Left lung (tissue), 14 donors: ENCODE measurements at places on chromosomes 7 and 10. TPM values are rescaled to one million over a fixed set of nuclear protein-coding genes. Genes with fewer than 3 reads are reported as not detected.
A peak's percentile ranks its signal among the peaks of the same experiment; 100 is the strongest.

Gene OLAH
- not detected for polyA plus RNA-seq

Gene PIK3AP1
- polyA plus RNA-seq = 3.7 TPM

DNA sequence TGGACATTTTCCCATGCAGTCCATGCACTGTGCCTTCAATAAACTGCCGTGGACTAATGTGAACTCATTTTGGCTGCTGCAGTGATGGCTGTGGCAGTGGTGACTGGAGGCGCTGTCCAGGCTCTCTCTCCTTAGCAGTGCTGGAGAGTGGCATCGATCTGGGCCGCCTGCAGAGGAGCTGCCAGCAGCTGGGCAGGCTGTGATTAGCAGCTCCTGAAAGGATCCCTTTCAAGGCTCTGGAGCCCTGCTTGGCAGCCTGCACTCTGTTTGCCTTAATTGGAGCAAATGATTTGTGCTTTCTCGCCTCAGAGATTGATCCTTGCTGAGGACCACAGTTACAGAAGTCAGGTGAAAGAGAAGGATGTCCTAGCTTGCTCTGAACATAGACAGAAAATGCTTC is 130.1 kb upstream of the VWC2 start:
- DNase-seq = no peak

DNA sequence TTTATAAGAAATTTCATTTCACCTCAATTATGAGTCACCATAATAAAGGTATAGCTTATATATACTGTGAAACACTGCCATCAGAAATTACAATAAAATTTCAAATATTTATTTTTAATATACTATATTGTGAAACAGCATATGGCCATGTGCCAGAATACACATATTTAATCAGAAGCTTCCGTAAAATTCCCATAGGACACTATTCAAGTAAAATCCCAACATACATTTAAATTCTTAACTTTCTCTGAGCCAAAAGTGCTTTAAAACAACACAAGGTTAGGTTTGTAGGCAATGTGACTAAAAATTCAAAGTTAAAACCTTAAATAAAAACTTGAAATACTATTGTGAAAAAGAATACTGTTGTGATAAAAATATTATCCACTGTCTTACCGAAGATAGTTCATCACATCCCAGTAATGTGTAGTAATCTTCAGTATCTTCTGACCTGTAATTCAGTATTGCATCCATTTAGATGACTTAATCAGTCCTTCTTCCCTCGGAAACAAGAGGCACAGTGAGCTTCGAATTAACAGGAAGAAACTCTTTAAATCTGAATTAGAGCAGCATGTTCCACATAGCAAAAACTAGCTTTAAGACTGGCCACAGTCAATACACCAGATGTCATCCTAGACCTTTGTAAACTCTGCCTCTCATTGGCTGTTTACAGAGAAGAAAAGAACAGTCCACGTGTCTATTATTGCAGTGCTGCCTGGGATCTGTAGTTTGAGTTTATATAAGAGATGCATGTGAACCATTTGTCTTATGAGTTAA is at the start of gene DNAJC12:
TSS of gene DNAJC12 (minus strand) at position 648 of the 774 bp plus-strand sequence. CDS start at position 471, 177 bp downstream.
- no peak for DNase-seq

Gene SORCS1
- polyA plus RNA-seq = 0.72 TPM

Gene KLF14
- polyA plus RNA-seq = 0.18 TPM

GRCh38 chr10:11194859-11195586 is 177.4 kb downstream of the CELF2 start:
- DNase-seq = no peak

Gene CTAGE8
- polyA plus RNA-seq = 6.3 TPM

DNA sequence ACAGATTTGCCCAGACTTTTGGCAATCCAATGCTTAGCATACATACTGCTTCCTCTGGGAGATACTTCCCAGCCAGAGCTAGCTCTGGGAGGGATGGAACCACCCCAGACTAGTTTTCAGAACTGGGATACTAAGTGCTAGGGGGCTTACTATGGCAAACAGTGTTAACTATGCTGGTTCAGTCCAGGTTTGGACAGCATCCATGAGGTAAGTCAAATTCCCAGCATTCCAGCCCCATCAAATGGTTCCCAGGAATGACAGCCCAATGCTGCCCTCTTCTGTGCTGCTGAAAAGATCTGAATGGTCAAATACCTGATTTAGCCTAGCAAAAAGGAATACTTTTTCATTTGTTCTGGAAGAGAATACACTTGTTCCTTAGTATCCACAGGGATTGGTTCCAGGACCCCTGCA is 141.7 kb upstream of the CCDC6 start:
- DNase-seq = no peak

Gene CCDC3
- polyA plus RNA-seq = 8.7 TPM

GRCh38 chr7:133139350-133139749 is 57.5 kb upstream of the CHCHD3 start:
- DNase-seq = peak; percentile 50

- no peak for DNase-seq
Measured at GRCh38 chr7:28575241-28575643, 162.9 kb downstream of the CREB5 start.

- no peak for DNase-seq
Measured at GRCh38 chr10:127715249-127715648, 21.7 kb upstream of the FOXI2 start.

DNA sequence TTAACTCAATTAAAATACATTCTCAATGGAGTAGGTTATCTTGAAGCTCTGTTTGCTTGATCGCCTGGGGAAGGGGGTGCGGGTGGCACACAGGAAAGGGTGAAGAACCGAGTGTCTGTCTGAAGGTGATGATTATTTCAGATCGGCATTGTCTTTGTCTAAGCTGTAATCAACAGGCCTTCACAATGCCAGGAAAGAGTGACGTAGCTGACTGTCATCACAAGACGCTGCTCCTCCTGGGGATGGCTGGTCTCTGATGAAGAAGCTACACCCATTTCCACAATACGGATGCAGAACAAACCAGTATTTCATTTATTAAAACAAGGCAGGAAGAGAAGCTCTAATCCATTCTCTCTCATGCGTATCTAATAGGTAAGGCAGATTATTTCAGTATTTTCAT is 19.4 kb downstream of the JCAD start:
- DNase-seq = no peak

- DNase-seq = no peak
Measured at GRCh38 chr7:121634356-121634755, 238.2 kb upstream of the FAM3C start.

DNA sequence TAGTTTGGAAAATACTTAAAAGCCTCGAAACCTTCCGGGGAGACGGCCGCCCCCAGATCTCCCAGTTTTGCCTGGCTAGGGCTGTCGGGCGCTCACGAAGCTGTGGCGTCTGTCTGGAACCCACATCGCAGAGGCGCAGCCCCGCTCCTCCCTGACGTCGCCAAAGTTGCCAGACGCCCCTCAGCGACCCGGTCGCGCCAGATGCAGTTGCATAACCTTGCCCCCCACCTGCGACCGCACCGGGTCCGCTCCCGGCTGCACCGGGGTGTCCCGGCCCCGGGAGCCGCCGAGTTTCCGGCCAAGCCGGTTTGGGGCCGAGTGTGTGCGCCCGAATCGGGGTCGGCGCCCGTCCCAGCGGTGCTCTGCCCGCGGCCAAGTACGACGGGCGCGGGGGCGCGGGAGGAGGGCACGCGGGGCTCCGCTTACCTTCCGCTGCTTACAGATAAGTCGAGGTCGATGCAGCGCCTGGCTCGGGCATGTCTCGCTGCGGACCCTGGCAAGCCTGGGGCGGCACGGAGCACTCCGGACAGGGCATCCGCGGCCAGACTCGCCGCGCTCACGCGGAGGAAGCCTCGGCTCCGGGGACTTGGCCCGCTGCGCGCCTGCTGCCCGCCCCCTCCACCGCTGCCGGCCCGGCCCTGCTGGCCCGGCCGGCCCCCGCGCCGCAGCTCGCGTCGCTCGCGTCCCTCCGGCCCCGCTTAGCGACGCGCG is 665 bp downstream of the INSYN2A start:
- DNase-seq = no peak

- DNase-seq = no peak
Measured at GRCh38 chr10:112583236-112583939, 136.4 kb downstream of the VTI1A start.

DNA sequence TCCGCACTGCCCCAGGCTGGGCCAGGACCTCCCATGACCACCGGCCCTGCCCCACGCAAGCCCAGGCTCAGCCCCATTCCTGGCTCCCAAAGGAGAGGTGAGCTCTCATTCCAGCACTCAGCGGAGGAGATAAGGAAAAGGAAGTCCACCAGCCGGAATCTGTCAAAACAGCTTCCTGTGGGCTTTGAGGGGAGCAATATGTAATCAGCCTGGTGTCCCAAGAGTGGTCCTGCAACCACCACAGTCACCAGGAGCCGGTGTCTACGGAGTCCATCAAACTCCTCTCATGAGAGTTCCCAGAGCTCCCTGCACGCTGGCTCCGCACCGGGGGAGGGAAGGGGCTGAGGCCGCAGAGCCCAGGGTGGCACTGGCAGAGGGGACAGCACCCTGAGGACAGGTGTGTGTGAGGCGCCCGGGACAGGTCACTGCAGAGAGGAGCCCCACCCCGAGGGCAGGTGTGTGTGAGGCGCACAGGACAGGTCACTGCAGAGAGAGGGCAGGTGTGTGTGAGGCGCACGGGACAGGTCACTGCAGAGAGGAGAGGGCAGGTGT is 57.9 kb downstream of the STK32C start:
- DNase-seq = no peak

Gene C10orf105
- polyA plus RNA-seq = 0.28 TPM

Gene BPGM
- 26.8 TPM for polyA plus RNA-seq

Gene NUTM2D
- polyA plus RNA-seq = 11.3 TPM

Gene GRM3
- polyA plus RNA-seq = 0.25 TPM

DNA sequence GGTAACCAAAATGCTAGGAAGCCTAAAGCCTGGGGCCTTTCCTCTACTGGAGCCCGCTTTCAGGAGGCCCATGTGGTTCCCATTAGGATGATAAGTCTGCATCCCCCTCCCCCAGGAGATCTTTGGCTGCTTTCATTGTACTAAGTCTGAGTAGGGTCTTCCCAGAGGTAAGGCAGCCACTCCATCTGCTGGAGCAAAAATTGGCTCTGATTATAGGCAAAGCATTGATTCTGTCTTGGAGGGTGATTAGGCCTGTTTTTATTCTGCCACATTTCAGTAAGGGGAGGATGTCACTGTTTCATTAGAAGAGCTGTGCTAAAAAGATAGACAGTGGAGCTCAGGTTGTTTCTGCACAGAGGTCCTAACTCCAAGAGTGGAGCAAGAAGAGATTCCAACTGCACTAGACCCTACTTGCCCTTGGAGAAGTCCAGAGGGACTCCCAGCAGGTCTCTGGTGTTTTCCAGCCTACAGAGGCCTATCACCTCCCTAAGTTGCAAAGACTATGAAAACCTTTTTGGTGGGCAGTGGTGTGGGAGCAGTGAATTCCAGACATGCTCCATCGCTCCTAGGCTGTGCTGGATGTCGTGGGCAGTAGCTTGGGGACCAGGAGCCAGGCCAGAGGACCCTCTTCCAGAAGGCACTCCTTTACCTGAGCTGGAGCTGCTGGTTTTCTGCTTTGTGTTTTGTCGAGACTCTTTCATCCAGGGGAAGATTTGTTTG is 7.1 kb upstream of the HOXA2 start:
- DNase-seq = no peak

DNA sequence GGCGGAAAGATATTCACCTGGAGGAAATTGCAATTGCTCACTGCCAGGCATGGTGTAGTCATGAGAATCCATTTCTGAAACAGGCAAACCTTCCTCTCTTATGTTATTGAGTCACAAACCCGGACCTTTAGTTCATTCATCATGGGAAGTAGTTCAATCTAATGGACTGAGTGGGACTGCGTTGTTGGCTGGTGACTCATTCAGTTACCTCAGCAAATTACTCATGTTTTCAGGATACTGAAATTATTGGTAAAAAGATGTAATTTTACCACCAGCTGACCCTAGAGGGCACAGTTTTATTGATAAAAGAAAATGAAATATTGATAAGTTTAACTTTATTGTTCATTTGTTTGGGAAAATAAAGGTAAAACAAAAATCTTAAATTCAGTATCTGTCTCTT is 1194.4 kb upstream of the SORCS1 start:
- DNase-seq = no peak

DNA sequence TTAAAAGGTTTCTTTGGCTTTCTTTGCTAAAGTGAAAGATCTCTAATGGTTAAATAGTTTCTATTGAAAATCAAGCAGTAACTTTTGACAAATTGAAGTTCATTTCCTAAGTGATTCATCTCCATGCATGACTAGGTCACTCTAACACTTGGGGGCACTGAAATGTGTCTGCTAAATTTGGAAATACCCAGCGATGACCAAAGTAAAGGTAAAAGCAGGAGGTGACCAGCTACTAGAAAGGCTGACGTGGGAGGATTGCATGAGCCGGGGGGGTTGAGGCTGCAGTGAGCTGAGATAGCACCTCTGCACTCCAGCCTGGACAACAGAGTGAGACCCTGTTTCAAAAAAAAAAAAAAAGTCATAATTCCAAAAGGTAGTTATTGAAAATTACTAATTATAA is 111.8 kb upstream of the GPR141 start:
- DNase-seq = no peak

DNA sequence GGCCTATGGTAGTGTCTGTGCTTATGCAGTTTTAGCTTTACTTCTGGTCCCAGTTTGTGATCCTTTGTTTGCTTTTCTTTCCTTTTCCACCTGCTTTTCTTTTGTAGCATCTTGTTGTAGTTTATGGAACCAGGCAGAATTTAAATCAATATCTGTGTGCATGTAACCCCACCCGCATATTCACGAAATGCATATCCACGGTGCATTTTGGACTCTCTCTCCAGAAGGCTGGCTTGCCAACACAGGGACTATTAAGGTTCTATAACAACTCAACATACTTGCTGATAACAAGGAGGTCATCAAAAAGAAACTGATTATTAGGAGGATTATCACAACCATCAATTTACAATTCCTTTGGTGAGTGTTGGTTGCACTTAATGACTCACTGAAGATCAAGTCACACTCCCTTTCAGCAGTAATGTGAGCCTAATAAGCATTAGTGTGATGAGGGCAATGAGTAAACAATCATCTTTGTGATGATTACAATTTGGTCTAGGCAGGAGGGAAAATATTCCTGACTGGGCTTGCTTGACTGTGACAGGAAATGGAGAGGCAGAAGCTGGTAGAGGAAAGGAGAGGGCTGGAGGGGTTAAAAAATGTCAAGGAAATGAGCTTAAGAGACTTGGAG is 378.6 kb downstream of the REEP3 start:
- DNase-seq = no peak

Gene PAPOLB
- polyA plus RNA-seq = 0.08 TPM
